ENCODE measurements at places on chromosomes 13 and 19. TPM values are rescaled to one million over a fixed set of nuclear protein-coding genes. Genes with fewer than 3 reads are reported as not detected.

COG6 gene
- 39.1 TPM for total RNA-seq

FARP1 gene
- 37.4 TPM for total RNA-seq

MAB21L1 gene
- total RNA-seq: 2.6 TPM

ZNF30 gene
- total RNA-seq: 2.9 TPM

IGFL1 gene
- total RNA-seq: not detected

LIM2 gene
- total RNA-seq: not detected

ONECUT3 gene
- not detected for total RNA-seq

CEACAM20 gene
- not detected for total RNA-seq

HSH2D gene
- not detected for total RNA-seq

CILP2 gene
- under 0.01 TPM for total RNA-seq

ZNF486 gene
- 3.5 TPM for total RNA-seq
